ENCODE measurements at places on chromosomes 1 and 21.
A peak's percentile ranks its signal among the peaks of the same experiment; 100 is the strongest.

DNA sequence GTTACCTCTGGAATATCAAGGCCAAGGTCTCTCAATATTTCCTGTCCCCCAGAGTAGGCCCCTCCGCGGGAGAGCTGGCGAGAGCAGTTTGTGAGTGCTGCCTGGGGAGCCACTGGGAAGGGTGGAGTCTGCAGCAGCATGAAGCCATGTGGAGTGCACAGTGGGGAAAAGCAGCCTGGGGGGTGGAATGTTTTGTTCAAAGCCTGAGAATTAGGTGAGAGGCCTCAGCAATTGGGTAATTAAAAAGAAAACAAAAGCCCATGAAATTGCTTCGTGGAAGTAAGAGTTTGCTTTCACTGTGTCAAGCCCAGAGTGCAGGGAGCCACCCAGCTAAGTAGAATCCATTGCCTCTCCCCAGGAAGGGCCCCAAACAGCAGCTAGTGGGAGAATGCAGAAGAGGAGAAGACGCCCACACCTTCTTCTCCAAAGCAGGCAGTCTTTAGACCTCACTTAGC lies 30.2 kb upstream of the DISC1 start:
- no peak for DNase-seq

GRCh38 chr21:42669041-42669440 lies 15.6 kb downstream of the PDE9A start:
- DNase-seq = no peak

- peak; percentile 17 for DNase-seq
These were observed 10.7 kb downstream of the ATP1A4 start for GRCh38 chr1:160161965-160162705.

GRCh38 chr1:75583282-75583681 lies 27.6 kb downstream of the SLC44A5 start:
- DNase-seq = no peak

- peak; percentile 37 for DNase-seq
These were observed 134.0 kb downstream of the HIVEP3 start for GRCh38 chr1:41784531-41785274.

DNA sequence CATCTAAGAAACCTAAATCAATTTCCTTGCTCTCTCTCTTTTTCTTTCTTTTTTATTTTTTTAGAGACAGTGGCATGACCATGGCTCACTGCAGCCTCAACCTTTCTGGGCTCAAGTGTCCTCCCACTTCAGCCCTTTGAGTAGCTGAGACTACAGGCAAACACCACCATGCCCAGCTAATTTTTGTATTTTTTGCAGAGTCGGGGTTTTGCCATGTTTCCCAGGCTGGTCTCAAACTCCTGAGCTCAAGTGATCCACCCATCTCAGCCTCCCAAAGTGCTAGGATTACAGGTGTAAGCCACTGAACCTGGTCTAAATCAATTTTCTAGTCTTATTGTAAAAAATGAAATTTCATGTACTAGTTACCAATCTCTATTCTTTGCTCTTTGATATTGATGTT lies 108.9 kb downstream of the LHX8 start:
- no peak for DNase-seq

Measured in fibroblast of skin of right biceps (primary cell).